ENCODE measurements at places on chromosomes 7 and 10.
A peak's percentile ranks its signal among the peaks of the same experiment; 100 is the strongest.

DNA sequence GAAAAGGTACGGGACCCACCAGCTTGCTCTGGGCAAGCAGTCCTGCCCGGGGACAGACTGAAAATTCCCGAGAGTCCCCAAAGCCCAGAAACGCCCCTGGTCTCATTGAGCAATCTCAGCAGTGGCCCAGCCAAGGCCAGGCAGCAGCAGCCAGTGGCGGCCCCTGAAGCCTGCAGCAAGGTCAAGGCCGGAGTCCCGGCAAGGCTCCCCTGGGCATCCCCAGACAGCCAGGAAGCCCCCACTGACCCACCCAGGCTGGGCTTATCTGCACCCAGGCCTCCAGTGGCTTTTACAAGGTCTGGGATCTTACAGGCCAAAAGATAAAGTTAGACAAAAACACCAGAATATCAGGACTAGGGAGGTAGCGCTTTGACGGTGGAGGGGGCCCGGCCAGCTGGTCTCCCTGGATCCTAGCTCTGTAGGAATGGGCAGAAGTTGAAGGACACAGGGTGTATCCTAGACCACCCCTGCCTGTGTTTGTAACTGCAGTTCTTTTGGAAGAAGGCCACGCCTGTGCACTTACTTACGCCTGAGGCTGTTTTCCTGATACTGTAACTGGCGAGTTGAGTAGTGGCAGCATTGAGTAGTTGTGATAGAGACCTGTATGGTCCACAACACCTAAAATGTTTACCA lies 130.5 kb upstream of the NPS start:
- no peak for DNase-seq

- no peak for DNase-seq
Measured at GRCh38 chr10:93916257-93917063, 22.7 kb downstream of the SLC35G1 start.

GRCh38 chr10:132111871-132112341 lies 46.2 kb downstream of the JAKMIP3 start:
- no peak for DNase-seq

GRCh38 chr7:29611941-29612544 lies 48.4 kb downstream of the PRR15 start:
- DNase-seq: no peak

GRCh38 chr7:3887096-3887690 lies 586.1 kb downstream of the SDK1 start:
- no peak for DNase-seq

- no peak for DNase-seq
Measured at GRCh38 chr7:84055904-84056605, 138.5 kb downstream of the SEMA3A start.

DNA sequence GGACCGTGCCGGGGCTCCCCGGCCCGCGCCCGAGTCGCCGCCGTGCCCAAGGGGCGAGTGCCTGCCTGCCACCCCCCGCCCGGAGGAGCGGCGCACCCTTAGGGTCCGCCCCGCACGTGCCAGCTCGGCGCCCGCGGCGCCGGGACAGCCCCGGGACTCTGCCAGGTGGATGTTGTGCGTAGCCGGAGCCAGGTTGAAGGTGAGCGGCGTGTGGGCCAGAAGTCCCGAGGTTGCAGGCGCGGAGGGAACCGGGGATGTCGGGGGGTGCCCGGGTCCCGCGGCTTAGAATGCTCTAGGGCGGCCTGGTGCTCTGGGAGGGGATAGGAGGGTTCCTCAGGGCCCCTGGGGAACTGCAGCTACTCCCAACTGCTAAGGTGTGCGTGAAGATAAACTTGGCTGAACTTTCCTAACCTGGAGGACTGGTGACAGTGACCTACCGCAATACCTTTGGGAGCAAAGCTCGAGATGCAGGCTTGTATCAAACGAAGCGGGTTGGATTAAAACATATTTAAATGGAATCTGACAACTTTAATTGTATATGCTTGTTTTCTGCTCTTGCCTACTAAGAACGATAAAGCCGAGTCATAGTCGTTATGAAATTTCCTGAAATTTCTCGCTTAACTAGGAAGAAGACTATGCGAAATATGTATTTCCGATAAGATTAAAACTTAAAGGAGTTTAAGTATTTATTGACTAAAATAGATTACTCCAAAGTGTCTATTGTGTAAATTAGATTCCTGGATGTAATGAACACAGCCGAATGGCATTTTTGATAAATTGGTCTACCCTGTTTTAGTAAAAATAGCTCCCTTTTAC lies at the start of gene CUX1:
CUX1 (plus strand) TSS at position 156 of the 816 bp plus-strand sequence; CDS start at position 170, 14 bp downstream.
- DNase-seq: peak; percentile 21

DNA sequence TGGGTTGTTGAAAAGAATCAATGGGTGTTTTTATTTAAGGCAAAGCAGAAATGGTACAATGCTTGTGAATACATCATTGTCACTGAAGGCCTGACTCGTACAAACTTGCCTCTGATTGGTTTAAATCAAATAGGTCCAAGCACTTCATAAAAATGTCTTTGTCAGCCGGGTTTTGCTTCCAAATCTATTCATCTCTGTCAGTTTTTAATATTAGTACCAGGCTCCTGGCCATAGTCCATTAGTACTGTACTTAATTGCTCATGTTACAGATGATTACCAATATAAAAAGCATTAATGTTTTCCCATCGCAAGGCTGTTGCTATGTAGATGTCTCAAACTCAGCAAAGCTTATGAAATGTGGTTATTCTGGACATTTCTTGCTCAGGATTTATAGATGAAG lies 171.9 kb downstream of the ARID5B start:
- DNase-seq: no peak

DNA sequence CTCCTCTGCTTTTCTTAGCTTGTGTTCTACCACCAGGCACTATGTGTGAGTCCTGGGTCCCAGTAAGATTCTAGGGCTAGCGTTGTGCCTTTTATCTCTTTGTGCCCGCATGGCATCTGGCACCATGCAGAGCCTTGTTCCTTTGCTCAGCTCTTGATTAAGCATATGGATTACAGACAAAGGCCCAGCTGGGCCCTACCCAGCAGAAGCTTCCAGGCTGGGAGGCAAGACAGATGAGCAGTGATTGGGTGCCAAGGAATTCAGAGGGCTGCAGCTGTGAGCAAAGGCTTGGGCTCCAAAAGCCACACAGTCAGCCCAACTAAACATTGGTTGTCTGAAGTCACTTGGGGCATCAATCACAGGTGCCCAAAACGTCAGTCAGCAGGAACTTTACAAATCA lies 2.0 kb downstream of the ACSM6 start:
- DNase-seq: no peak

- DNase-seq: no peak
Measured at GRCh38 chr10:75542084-75542483, 110.7 kb downstream of the LRMDA start.

GRCh38 chr7:103447073-103447960 lies 1.3 kb upstream of the SLC26A5 start:
- DNase-seq: no peak

DNA sequence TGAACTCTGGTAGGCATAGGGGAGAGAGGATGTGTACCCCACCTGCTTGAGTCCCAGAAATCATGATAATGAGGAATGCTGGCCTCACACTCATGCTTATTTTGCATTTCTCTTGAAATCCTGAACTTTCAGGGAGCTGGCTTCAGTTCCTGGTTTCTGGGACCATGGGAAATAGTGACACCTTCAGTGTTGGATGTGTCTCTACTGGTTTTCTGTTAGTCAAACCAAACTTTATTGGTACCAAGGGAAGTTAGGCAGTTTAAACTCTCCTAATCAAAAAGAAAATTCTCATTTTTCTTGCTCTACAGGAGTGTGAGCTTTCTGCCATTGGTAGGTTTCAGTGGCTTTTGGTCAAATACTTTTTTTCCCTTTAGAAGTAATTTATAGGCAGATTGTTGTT lies 11.8 kb upstream of the PCGF5 start:
- no peak for DNase-seq

- no peak for DNase-seq
Measured at GRCh38 chr7:156656598-156656997, 16.0 kb downstream of the RNF32 start.

GRCh38 chr10:119657725-119658124 lies 6.5 kb downstream of the BAG3 start:
- DNase-seq: no peak

DNA sequence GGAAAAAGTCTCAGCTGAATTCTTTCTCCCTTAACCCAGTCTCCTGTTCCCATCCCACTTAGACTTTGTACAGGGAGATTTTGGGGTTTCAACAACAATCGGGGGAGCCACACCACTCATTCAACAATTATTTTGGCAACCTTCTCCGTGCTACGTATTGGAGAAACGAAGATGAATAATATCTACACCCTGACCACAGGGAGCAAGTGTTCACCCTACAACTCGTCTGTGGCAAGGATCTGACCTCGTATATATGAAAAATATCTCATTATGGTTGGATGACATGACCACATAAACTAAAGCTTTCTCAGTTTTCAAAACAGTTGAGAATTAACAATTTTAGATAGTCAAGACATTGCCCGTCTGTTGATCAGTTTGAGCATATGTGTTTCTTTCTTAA lies 302.1 kb downstream of the CACNA2D1 start:
- no peak for DNase-seq

DNA sequence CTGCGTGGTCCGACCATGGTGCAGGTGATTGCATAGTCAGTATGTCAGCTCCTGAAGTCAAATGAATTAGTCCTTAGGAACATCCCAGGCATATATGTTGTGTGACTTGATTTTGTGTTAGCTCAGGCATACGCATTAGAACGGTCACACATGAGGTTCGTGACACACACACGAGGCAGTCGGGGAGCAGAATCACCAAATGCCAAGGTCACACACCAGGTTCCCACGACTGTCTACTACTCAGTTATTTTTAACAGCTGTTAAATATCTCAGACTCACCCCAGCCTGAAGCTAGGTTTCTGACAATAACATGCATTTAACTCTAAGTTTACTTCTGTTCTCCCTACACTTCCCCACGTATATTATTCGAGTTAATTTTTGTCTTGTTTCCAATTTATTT lies 54.8 kb downstream of the DYNC2I1 start:
- DNase-seq: no peak

DNA sequence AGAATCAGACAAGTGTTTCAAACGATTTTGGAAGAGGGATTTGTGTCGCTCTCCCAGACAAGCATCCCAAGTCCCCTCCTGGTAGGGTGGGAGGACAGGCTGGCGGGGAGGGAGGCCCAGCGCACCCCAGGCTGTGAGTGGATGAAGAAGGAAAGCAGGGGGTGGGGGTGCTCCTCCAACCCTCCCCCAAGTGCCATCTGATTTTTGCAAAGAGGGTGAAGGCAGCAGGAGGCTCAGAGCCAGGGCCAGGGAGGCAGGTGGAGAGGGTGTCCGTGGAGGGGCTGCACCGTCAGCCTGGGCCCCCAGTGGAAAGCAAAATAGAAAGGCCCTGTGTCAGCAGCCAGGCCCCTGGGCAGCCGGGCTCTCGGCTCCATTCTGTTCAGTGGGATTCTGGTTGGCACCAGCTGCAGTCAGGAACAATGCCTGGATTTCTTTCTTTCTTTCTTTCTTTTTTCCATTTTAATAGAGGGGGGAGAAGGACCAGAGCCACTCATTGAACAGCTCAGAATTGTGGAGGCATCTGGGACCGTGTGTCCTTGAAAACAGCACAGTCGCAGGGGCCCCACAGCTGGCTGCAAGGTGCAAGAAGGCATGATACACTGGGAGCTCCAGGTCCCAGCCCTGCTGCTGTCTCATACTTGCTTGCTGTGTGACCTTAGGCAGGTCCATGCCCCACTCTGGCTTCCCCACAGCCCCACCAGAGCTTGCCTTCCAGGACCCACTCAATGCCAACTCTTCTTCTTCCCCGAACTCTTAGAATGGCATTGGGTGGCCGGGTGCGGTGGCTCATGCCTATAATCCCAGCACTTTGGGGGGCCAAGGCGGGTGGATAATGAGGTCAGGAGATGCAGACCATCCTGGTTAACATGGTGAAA lies 7.1 kb upstream of the ZMIZ1 start:
- no peak for DNase-seq

- DNase-seq: no peak
Measured at GRCh38 chr10:110355141-110355831, 50.6 kb upstream of the SMNDC1 start.

- DNase-seq: no peak
Measured at GRCh38 chr10:79359816-79360498, 12.7 kb downstream of the PPIF start.

DNA sequence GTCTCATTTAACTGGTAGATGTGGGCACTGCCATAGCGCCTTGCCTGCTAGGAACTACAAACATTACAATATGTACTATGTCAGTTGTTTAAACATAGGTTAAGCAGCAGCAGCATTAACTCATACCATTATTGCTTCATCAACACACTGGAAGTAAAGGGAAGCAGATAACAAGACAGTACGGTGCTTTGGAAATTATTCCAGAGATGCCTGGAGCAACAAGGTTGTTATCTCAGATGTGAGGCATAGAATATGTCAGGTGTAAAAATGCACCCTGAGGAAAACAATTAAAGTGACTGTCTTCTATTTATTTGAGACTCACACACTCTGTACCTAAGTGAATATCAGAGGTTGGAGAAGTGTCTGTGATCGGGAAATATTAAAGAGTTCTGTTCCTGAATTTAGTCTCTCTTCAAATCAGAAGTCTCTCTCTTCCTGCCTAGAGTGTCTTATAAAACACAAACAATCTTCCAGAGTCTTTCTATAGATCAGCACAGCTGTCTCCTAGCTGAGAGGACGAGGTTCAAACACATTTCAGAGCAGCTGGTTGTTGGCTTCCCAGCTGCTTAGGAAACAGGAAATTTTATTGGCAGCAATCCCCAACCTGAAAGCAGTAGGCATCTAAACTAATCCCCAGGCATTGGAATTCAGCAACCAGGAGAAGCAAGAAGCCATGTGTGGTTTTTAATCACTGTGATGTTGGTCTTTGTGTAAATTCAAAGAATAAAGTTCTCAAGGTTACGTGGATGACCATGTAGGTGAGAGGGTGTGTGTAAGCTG lies 994.4 kb upstream of the LRRTM3 start:
- no peak for DNase-seq

DNA sequence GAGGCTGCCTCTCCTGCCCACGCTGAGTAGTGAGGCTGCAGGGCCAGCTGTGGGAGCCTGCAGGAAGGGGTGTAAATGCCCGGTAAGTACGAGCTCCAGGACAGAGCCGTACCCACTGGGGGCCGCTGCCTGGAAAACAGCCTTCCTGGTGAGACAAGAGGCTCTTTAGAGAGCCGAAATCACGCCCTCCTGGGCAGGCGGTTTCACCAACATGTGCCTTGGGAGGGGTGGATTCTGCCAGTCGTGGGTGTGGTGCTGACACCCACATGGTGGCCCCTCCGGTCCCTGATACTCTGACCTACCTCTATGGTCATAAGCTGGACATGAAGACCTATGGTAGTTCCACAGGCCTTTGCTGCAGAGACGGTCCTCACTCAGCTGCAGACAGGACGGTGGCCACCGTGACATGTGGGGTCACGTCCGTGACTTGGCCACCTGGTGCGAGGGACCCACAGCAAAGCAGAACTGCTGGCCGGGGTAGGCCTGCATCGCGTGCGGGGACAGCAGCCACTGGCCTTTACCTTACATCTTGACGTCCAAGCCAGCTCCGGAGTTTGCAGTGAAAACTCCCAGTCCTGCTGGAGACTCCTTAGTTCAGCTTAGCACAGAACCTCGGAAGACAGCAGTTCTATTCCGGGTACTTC lies 46.9 kb downstream of the PITRM1 start:
- DNase-seq: no peak

DNA sequence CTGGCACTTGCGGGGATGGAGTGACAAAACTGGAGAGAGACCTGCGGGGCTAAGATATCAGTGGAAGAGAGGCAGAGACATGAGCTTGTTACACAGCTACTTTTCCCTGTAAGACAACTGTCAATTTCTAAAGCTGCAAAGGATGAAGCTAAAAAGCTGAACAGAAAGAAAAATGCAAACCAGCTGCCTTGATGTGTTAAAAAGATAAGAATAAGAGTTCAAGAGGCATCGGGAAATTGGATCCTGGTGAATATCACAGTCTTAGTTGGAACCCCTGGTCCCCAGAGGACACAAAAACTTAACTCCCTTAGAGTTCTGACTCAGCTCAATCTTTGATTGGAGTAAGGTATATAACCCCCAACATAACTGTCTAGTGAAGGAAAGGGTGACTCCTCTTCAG lies 38.8 kb downstream of the VPS41 start:
- DNase-seq: no peak

All from activated T-cell treated with anti-CD3 and anti-CD28 coated beads for 4 hours (primary cell).